Stimulated activated CD4-positive, alpha-beta T cell treated with anti-CD3 and anti-CD28 coated beads, Interleukin-15, amount 100 ng/mL, for 1 hour (primary cell): ENCODE measurements at places on chromosomes 1 and 21.
A peak's percentile ranks its signal among the peaks of the same experiment; 100 is the strongest.

GRCh38 chr1:22043198-22043769, 9.2 kb upstream of the CDC42 start:
- DNase-seq, result no peak

- DNase-seq, result no peak
Measured at GRCh38 chr1:62237950-62238374, 43.3 kb downstream of the L1TD1 start.

DNA sequence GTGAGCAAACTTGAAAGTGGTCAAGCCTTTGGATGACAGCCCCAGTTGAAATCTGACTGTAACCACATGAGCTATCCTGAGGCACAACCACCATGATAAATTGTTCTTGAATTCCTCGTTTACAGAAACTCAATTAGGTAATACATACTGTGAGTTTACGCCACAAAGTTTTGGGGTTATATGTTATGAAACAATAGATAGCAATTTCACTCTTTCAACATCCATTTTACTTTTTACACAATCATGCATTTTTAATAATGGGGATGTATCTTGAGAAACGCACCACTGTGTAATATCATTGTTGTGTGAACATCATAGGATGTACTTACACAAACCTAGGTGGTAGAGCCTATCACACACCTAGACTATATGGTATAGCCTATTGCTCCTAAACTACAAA, 35.4 kb downstream of the OR2C3 start:
- no peak for DNase-seq

DNA sequence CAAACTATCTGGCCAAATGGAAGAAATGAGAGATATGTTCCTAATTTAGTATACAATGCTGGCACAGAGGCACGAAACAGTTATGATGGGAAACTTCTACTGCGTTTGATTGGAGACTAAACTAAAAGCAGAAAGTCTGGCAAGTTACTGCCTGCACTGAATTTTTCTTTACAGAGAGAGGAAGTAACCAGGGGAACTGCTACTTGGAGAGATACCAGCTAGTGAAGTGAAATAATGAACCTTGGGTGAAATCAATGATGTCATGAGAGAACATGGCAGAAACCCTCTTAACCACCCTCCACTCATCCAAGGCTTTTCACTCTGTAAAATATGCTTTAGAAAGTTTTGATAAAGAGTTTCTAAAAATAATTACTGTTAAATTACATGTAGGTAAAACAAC, 29.3 kb downstream of the NIBAN1 start:
- DNase-seq, result no peak

- peak; percentile 86 for DNase-seq
Measured at GRCh38 chr1:53220171-53220961, at the start of gene CZIB. TSS of gene CZIB (minus strand) at chr1:53220634. CDS start at chr1:53220575, 59 bp downstream.

DNA sequence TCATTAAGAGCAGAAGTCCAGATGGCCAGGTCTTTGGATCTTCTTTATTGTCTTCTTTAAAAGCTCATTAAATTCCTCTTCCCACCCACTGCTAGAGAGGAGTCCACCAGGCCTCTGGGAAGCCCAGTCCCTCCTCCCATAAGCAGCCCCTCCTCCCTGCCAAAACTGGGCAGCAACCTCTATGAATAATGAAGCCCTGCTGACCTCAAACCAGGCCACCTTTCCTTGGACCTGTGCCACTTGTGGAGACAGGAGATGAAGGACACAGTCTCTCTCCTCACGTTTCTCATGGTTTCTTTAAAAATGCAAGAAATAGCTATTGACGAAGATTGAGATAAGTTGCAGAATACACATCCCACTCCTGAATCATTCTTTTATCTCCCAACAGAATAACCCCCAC, 112.8 kb downstream of the EDEM3 start:
- no peak for DNase-seq

DNA sequence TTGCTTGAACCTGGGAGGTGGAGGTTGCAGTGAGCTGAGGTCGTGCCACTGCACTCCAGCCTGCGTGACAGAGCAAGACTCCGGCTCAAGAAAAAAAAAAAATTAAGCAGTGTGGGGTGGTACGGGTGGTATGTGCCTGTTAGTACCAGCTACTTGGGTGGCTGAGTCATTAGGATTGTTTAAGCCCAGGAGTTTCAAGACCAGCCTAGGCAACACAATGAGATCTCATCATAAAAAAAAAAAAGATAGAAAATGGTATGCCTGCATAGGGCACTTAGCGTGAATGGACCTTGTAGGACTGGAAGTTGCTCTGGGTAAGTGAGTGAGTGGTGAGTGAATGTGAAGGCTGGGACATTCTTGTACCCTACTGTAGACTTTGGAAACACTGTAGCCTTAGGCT, 37.0 kb downstream of the TBCE start:
- DNase-seq, result no peak

DNA sequence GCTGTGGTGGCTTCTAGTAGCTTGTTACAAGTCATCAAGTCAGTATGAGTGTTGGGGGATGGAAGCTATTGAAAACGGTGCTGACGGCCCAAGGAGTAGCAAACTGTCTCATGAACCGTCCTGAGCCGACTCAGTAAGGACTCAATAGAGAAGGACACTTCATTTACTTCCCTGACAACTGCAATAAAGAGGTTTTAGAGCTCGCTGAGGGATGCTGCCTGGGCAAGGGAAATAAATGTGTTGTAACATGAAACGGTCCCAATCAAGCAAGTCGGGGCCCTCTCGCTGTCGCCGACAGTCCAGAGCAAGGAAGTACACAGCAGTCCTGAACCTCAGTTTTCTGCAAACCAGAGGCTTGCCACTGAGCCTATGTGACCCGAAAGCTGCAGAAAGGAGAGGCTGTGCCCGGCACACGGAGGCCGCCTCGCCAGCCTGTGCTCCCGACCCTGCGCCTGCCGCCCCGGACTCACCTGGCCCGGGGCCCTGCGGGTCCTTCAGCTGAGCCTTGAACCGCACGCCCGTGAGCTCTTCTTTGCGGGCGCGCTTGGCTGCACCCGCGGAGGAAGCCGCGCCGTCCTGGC, 423 bp downstream of the URB1 start:
- DNase-seq, result no peak

- DNase-seq, result no peak
Measured at GRCh38 chr1:145708063-145708462, 895 bp upstream of the PDZK1 start.

DNA sequence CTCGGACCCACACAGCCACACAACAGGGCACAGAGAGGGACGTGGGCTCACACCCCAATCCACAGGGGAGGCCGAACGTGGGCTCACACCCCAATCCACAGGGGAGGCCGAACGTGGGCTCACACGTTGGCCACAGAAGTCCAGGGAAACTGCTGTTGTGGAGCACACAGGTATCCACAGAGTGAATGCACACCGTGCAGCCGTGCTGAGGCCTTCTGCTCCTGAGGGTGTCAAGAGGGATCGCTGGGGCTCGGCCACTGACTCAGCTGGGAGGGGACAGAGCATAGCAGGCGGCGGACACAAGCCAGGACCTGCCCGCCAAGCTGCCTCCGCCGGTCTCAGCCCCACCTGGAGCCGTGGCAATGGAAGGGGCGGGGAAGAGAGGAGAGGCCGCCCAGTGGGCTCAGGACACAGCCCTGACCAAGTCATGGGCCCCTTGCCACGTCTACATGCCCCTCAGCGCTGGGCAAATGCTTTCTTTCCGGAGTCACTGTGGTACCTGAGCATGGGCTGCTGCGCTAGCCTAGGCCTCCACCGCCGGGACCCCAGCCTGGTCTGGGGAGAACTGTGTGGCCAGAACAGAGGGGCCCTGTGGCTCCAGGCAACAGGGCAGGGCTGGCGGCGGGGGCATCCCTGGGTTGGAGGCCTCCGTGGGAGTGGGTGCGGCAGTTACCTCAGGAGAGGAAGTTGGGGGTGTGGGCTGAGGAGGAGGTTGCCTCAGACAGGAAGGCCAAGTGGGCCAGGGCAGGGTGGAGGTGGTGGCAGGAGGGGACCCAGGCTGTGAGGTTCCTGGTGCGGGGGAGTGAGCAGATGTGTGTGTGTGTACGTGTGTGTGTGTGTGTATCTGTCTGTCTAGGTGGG, 1.2 kb downstream of the SYTL1 start:
- DNase-seq, result no peak

GRCh38 chr21:39673736-39674135, 61.0 kb downstream of the B3GALT5 start:
- DNase-seq, result no peak

GRCh38 chr1:89519779-89520358, 4.8 kb upstream of the LRRC8B start:
- DNase-seq, result no peak

GRCh38 chr1:18794051-18794450, 65.4 kb downstream of the TAS1R2 start:
- no peak for DNase-seq

DNA sequence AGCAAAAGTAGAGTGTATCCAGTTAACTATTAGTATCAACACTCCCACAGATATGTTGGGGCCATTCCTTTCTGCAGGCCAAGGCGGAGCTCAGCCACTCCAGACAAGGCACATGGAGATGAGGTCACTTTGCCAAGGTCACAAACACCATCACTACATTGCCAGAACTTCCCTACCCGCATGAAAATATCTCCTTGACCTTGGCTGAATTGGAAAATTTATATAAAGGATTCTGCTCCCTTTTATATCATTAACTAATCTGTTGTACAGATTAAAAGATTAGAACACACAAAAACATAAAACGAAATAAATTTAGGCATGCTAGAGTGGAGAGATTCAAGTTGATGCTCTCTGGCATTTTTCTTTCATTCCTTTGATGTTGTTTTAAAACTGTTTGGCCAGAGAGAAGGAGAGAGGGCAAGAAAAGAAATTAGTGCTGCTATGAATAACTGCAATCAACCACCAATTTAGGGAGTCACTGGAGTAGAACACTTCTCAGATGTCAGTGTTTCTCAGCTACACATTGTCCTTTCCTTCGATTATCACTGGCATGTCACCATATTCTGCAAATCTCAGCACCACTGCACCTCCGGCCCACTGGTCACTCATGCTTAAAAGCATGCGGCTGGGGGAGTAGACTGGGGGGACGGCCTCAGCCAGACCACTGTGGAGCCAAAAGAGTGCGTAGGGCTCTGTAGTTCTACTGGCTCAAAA, 78.7 kb upstream of the ATP1B1 start:
- no peak for DNase-seq

DNA sequence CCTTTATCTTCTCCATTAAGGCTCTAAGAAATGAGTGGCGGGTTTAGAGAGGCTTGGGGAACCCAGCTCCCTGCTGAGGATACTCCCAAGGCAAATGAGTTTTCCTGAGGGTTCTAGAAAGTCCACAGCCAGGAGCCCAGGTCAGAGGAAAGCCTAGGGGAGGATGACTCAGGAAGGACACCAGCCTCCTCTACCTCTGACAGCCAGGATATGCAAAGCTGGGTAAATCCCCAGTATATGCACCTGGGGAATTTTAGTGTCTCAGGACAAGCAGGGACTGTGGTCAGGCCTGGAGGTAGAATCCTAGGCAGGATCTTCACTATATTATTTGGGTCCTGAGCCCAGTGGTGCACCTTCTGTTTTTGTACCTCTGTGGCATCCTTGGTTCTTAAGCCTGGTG, 23.5 kb upstream of the WNT4 start:
- DNase-seq, result no peak

DNA sequence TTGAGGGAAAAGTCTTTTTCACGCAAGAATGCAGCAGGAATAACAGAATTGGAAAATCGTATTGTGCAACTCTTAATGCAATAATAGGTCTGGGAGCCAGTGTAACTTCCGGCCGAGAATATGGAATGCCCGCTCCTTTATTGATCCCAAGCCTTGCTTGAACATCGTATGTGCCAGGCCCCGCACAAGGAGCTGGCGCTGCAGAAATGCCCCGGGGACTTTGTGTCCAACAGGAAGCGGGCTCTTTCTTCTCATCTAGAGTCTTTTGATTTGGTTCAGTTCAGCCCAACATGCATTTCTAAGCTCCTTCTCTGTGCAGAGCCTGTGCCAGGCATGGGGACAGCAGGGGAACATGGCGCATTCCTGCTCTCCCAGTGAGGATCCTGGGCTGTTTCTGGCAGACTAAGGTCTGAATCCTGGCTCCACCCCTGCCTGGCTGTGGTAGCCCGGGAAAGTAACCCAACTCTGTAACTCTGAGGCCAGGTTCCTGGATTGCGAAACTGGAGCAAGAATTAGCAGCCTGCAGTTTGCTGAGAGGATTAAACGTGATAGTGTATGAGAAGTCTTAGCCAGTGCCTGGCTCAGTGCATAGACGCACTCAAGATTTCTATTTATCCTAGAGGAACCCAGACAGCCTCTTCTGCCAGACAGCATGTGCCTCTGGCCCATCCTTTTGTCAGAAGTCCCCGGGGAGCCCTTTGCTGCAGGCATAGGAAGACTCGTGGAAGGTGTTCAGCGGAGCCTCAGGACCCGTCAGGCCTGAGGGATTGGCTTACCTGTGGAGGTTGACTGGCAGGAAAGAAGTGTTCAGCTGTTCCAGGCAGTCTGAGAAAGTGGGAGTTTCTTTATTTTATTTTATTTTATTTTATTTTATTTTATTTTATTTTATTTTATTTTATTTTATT, 987 bp upstream of the CDCP2 start:
- no peak for DNase-seq

- DNase-seq, result no peak
Measured at GRCh38 chr1:41749991-41750745, 168.6 kb downstream of the HIVEP3 start.

- DNase-seq, result no peak
Measured at GRCh38 chr1:233215135-233215760, 80.3 kb downstream of the PCNX2 start.

DNA sequence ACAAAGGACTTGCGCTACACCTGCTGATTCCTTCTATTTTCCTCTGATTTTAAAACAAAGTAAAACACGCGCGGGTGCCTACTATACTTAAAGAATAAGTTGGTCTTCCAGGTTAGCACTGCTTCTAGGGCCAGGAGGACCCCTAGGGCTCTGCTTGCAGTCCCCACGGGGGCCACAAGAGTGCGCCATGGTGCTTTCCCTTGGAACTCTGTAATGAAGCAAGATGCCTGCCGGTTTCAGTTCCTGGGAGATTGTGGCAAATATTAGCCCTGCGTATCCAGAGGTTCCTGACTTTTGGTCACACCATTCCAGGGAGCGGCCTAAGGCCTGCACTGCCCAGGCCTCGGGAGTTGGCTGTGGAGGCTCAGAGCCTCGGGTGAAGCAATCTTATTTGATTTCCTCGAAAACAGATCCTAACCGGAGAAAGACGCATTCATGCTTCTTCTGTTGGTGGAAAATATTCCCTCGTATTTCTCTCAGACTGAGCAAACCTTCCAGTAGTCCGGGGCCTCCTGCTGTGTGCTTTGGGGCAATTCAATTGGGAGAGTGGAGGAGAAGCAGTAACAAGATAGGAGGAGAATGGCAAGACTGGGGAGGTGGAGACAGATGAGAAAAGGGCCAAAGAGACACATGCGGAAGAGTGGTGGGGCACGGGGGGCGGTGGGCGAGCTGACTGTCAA, 25.3 kb downstream of the ADAM30 start:
- DNase-seq, result no peak

DNA sequence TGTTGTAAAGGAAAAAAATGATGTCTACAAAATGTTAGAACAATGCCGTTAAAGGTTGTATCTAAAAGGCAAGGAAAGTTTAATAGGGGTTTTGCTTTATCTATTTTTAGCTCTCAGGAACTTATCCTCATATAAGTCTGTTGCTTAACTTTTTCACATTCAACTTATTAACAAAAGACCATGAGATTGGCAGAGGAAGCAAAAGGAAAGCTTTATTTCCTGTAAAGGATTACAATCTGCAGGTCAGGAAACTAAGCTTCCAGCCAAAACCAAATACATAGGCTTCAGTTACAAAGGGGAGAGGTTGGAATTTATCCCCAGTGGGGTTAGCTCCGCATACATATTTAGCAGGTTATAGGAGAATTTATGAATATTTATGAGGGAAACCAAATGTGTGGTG, 58.7 kb upstream of the KIAA1614 start:
- DNase-seq, result no peak

- DNase-seq, result no peak
Measured at GRCh38 chr1:153929981-153930948, 7.5 kb upstream of the GATAD2B start.
